Fibroblast of skin of right biceps (primary cell): ENCODE measurements at places on chromosomes 3 and 15.

DNA sequence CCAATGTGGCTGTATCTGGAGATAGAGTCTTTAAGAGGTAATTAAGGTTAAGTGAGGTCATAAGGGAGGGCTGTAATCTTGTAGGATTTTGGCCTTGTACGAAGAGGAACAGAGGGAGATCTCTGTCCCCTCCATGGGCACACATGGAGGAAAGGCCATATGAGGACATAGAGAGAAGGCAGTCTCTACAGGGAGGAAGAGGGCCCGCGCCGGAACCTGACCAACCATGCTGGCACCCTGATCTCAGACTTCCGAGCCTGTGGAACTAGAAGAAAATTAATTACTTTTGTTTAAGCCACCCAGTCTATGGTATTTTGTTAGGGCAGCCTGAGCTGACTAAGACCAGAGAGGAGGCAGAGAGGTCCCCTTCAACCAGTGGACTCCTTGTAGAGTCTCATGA lies 17.7 kb upstream of the MRPS22 start:
- no peak for DNase-seq

DNA sequence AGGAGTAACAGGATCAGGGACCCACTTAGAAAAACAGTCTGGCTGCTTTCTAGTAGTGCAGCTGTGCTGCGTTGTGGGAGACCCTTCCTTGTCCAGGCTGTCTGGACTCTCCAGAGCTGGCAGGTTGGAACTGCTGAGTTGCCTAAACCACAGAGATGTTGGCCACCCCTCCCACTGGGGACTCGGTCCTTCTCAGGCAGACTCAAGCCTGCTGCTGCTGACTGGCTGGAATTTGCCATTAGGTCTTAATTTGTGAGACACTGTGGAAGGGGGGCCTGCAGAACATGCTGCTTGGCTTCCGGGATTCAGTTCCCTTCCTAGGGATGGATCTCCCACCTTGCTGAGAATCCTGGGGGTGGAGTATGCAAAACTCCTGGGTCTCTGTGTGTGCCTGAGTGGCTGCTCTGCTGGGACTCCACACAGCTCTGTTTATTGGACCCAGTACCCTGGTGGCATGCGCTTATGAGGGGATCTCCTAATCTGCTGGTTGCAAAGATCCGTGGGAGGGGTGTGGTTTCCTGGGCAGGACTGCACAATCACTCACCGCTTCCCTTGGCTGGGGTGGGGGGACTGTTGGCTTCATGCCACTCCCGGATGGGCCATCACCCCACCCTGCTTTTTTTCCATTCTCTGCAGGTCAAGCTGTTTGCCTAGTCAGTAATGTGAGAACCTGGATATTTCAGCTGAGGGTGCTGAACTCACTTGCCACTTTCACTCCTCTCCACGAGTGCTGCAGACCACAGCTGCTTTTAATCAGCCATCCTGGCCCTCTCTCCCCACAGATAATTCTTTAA lies 150.5 kb downstream of the CFAP20DC start:
- peak; percentile 28 for DNase-seq

DNA sequence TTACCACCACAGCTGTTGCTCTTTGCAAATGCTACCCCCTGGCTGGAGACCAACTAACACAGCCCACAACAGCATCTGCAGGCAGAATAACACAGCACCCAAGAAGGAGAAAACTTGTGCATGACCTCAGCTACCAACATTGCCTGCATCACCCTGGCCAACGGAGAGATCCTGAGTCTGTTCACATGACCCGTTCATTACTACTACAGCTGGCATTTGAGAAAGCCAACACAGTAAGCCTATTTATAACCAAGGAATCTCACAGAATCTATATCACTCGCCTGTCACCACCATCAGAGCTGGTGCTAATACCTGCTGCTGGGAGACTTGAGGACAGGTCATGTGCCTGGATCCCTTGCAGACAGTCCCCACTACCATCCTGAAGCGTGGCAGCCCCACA lies 215.2 kb downstream of the POLQ start:
- no peak for DNase-seq

DNA sequence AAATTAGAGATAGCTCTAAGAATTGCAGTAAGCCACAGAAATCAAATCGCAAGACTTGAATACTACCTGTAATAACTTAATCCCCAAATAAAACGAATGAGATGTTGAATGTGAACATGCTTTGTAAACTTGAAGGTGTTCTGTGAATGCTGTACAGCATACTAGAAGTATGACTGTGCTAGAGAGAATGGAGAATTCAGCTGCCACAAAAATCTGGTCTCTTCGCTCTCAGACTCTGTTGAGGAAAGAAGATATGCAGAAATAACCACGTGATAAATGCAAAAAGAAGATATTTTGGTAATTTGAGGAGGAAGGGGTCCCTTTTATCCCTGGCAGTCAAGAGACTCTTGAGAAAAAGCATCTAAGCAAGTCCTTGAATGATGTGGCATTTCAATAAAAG lies 37.3 kb downstream of the ZBTB38 start:
- DNase-seq: peak; percentile 89
